Fibroblast of villous mesenchyme (primary cell): ENCODE measurements at places on chromosomes 7 and 10.

- peak; percentile 14 for DNase-seq
Observed at GRCh38 chr7:46319841-46320240, 398.8 kb upstream of the IGFBP3 start.

DNA sequence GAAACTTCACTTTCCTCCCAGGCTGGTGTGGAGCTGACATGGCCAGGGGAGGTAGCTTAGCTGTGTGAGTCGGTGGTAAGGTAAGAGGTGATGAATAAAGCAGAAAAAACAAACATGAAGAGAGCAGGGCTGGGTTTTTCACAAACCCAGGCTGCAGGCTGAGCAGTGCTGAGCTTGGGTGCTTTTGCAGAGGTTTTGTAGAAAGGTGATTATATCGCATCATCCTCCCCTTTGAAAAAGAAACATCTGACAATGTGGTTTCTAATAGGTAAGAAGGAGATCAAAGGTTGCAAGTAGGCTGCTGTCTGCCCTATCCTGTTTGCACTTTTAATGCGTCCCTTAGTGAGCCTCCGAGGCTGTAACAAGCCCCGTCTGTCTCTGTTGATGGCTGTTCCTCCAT, 69.6 kb upstream of the GRM8 start:
- no peak for DNase-seq

DNA sequence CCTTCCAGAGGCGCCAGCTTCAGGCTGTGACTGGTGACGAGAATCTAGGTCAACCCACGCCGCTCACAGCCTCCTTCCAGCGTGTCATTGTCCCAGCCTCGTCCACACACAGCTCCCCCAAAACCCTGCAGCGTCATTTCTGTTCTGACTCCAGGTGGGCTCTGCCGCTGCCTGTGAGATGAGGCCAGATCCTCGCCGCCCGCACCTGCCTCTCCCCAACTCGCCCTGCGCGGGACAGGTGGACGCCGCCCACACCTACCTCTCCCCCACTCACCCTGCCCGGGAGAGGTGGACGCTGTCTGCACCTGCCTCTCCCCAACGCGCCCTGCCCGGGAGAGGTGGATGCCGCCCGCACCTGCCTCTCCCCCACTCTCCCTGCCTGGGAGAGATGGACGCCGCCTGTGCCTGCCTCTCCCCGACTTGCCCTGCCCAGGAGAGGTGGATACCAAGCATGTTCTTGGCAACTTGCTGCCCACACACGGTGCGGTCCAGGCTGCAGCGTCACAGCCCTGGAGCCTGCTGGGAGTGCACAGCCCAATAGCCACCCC, 32.0 kb upstream of the CFAP46 start:
- DNase-seq: no peak

DNA sequence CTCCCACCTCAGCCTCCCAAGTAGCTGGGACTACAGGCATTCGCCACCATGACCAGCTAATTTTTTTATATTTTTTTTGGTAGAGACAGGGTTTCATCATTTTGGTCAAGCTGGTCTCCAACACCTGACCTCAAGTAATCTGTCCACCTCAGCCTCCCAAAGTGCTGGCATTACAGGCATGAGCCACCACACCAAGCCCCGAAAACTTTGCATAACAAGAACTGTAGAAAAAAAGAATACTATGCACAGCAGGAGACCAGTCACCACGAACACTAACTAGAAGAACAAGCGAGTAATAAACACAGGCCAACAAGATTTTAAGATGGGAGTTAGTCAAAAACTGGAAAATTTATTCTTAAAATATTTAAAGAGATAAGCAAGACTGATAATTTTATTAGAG, 447.0 kb downstream of the ETV1 start:
- no peak for DNase-seq

DNA sequence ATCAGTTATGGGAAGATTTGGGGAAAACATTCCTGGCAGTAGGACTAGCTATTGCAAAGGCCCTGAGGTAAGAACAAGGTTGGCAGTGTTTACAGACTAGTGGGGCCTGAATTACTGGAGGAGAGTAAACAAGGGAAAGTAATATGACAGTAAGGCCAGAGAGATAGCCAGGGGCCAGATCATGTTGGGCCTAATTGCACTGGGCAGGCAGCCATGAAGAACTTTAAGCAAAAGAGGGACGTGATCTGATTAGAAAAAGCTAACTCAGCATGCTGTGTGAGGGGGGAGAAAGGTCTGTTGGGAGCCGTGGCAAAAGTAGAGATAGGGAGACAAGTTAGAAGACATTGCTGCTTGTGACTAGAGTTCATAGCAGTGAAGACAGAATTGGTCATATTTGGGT, 9.2 kb downstream of the NUP42 start:
- no peak for DNase-seq

GRCh38 chr7:114956702-114957101, 34.8 kb downstream of the MDFIC start:
- no peak for DNase-seq

GRCh38 chr7:44400033-44400511, 74.7 kb upstream of the CAMK2B start:
- DNase-seq: no peak

DNA sequence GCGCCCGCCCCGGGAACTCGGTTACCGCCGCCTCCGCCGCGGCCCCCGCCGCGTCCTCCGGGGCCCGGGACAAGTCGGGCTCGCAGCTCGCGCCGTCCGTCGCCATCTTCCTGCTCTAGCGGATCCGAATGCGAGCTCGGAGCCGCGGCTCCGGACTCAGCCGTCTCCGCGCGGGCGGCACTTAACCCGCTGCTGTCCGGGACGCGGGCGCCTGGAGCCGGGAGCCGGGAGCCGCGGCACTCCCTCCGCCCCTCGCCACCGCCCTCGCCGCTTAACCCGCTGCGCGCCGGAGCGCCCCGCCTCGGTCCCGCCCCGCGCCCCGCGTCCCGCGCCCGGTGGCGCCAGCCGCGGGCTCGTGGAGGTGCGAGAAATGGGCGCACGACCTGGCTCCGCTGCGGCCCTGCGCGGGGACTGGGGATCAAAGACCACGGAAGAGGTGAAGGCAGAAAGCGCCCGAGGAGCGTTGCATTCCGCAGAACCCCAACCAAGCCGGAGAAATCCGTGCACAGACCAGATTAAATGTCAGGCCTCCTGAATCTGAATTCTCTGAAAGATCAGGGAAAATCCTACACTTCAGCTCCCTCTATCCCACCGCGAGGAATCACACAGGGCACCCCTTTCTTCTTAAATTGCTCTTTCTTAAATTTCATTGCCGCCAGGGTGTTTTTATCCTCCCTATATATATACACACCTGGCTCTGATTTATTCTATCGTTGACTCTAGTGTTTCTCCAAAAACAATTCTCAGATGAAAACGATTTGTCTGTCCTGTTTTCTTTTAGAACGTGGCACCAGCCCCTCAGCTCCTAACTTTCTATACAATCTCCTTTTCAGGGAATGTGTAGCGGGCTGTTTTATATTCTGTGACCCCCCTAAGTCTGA, at the start of gene CTTNBP2:
CTTNBP2 (minus strand) TSS at position 132 of the 881 bp plus-strand sequence; CDS start at position 106, 26 bp downstream.
- peak; percentile 55 for DNase-seq

DNA sequence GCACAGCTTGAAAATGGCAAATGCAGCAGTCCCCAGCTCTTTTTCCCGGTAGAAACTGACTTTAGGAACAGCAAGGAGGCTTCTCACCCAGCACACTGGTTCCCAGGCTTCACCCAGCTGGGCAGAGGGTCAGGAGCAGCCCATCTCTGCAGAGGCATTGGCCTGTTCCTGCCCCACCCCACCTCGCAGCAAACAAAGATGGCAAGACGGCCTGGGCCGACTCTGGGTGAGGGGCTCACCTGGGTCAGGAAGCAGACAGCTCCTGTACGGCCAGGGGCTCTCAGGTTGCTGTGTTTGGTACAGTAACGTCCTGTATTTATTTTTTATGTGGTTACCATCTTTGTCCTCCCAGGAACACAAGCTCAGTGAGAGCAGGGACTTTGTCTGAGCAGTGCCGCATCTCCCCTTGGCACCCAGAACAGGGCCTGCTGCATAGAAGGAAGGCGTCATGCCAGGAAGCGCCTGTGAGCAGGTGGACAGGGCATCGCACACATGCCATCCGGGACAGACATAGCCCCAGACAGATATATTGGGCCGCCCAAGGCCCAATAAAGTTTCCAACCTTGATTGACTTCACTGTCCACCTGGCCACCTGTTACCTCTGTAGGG, 585.0 kb upstream of the FOXK1 start:
- no peak for DNase-seq

- peak; percentile 88 for DNase-seq
Observed at GRCh38 chr10:119206603-119207365, 587 bp upstream of the GRK5 start.

GRCh38 chr10:8554574-8554973, 500.1 kb downstream of the GATA3 start:
- no peak for DNase-seq

GRCh38 chr7:95871075-95871848, 98.9 kb downstream of the DYNC1I1 start:
- DNase-seq: peak; percentile 43

DNA sequence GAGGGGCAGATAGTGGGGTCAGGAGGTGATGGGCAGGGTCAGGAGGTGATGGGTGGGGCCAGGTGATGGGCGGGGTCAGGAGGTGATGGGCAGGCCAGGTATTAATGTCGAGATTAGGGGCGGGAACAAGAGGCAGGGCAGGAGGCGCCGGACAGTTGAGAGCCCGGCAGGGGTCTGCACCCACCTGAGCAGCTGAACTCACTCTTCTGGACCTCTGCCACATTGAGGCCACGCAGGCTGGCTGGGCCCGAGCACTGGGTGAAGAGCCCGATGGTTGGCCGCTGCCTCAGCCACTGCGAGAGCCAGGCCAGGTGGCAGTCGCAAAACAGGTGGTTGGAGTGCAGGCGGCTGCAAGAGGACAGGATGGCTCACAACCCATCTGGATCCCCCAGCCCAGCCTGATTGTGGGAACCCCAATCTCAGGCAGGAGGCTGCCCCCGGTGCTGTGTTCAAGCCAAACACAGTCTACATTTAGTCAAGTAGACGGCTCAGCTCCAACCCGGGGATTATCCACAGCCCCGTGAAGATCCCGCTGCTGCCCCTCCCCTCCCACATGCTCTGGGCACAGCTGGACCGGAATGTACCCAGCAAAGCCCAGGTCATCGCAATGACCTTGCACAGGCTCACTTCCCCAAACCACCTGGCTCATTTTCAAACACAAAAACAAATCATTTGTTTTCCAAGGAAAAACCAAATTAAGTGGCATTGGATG, 122.3 kb downstream of the SLIT1 start:
- DNase-seq: no peak

DNA sequence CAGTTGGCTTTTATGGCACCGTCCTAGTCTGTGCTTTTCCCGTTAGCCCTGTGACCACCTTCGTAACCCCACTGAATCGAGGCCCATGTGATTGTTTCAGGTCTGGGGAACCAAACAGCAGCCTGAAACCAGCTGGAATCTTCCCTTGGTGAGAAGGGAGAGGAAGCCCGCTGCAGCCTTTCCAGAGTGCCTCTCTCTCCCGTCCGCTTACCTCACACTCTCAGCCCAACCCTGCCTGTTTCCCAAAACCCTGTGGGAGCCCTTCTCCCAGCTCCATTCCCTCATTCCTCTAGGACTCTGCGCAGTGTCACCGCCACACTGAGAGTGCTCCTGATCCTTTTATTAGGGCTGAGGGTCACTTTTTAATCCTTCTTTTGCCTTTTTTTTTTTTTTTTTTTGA, 139.6 kb downstream of the WDR37 start:
- no peak for DNase-seq

DNA sequence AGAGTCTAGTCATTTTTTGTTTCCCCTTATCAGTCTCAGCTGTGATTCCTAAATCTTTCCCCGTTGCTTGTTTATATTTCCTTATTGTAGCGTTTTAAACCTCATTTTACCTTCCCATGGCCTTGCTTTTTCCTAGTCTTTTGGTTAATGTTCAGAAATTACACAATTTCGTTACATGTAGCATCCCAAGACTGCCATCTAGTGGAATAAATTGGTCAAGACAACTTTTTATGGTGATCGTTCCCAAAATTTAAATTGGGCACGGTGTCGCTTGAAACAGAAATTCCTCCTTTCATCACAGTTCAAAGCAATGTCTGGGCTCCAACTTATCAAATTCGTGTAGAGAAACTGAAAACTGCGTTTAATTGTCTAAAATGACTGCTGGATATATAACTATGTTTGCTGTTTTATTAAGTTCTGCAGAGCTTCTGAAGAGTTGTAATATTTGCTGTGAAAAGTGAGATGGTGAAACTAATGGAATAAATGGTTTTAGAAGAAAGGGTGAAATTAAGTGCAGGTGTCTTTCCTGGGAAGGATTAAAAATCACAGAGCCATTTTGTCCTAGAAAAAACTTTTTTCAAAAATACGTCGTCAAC, 370.2 kb downstream of the PHF14 start:
- DNase-seq: peak; percentile 47

GRCh38 chr10:93293999-93294398, 188.1 kb downstream of the MYOF start:
- DNase-seq: no peak

GRCh38 chr7:144004703-144005102, 4.6 kb downstream of the OR6B1 start:
- DNase-seq: no peak

DNA sequence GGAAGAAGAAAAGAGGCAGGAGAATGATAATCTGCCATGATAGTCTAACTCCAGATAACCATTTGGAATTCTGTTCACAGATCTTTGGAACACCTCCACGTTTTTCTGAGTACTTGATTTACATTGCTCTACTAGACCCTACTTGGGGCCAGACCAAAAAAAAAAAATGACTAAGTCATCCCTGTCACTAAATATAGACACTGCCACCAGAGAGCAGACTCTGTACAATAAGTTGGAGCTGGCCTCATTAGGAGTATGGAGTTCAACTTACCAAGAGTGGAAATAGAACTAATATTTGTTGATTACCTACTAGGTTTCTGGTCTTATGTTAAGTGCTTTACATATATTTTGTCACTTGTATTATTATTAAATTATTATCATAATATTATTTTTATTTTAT, 80.9 kb upstream of the ZNF800 start:
- no peak for DNase-seq

DNA sequence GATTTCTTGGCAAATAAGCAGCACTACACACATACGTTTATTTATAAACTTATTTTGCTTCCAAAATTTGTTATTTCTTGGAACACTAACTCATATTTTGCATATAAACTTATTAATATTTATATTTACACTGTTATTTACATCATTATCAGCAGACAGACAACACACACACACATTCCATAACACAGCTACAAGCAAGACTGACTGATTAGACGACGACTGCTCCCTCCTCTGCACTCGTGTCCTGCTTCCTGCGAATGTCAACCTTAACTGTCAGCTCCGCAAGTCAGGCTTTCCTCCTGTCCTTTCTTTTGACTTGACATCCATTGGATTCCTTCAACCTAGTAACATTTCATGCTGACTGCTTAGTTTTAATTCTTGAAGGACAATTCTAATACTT, 96.6 kb downstream of the ATE1 start:
- no peak for DNase-seq

GRCh38 chr7:118327174-118327573, 102.7 kb downstream of the ANKRD7 start:
- peak; percentile 13 for DNase-seq

DNA sequence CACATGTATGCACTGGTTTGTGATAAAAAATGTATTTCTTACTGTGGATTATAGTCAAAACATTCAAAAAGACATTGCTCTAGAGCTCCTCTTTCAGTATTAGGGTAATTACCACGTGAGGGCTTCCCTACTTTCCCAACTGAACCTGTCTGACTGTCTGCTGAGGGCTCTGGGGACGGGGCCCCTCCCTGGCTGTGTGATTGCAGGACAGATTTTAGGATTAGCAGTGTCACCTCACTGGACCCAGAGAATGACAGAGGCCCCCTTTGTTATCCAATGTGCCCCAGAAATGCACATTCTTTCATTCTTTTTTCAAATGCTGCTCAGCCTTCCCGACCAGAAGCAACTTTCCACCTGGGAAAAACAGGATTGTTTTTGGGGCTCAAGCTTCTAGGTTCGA, 43.6 kb upstream of the MXI1 start:
- DNase-seq: no peak
